ENCODE measurements at places on chromosomes 5 and 9. TPM values are rescaled to one million over a fixed set of nuclear protein-coding genes. Genes with fewer than 3 reads are reported as not detected.

The C6 gene
- not detected for total RNA-seq

The ITGA1 gene
- total RNA-seq: under 0.01 TPM

The CCL19 gene
- not detected for total RNA-seq

The CBY3 gene
- total RNA-seq: 1.3 TPM

The RGS7BP gene
- not detected for total RNA-seq

The SPINK5 gene
- not detected for total RNA-seq

The SLC6A3 gene
- not detected for total RNA-seq

The SLC34A3 gene
- total RNA-seq: not detected

The ADCY2 gene
- total RNA-seq: 0.27 TPM

The GIN1 gene
- total RNA-seq: 1.1 TPM

The IFNK gene
- not detected for total RNA-seq

The PRR7 gene
- 30.7 TPM for total RNA-seq

The PALM2AKAP2 gene
- total RNA-seq: under 0.01 TPM

The SLIT3 gene
- under 0.01 TPM for total RNA-seq

The TTC16 gene
- under 0.01 TPM for total RNA-seq

The ZFP2 gene
- 0.27 TPM for total RNA-seq

The CNTLN gene
- total RNA-seq: 8.3 TPM

The PCDHB9 gene
- total RNA-seq: not detected

The BARHL1 gene
- not detected for total RNA-seq

The GMCL2 gene
- not detected for total RNA-seq

The SLC23A1 gene
- 7.0 TPM for total RNA-seq

The KCNN2 gene
- total RNA-seq: under 0.01 TPM

The KCNT1 gene
- under 0.01 TPM for total RNA-seq

The IL13 gene
- under 0.01 TPM for total RNA-seq

The GABBR2 gene
- total RNA-seq: not detected

The NME5 gene
- total RNA-seq: 0.27 TPM

The SARDH gene
- 10.5 TPM for total RNA-seq

The PPP3R2 gene
- not detected for total RNA-seq

The CNTNAP3B gene
- total RNA-seq: under 0.01 TPM

The GPR151 gene
- not detected for total RNA-seq

The PCDHA4 gene
- total RNA-seq: 0.27 TPM

The SV2C gene
- under 0.01 TPM for total RNA-seq

The FAM153A gene
- total RNA-seq: 0.27 TPM

The SPINK7 gene
- total RNA-seq: not detected

The CFAP157 gene
- 0.27 TPM for total RNA-seq

The PAPPA gene
- under 0.01 TPM for total RNA-seq

The IFNA21 gene
- total RNA-seq: not detected

The KCNIP1 gene
- total RNA-seq: under 0.01 TPM

The DIRAS2 gene
- total RNA-seq: under 0.01 TPM

The ABITRAM gene
- 4.8 TPM for total RNA-seq

The NR6A1 gene
- total RNA-seq: 9.4 TPM

The C9orf50 gene
- not detected for total RNA-seq

The PCDHB8 gene
- total RNA-seq: not detected

The PCDHB12 gene
- total RNA-seq: not detected

The NR2F1-AS1 gene
- not detected for total RNA-seq
